ENCODE measurements at places on chromosomes 12 and 14. TPM values are rescaled to one million over a fixed set of nuclear protein-coding genes. Genes with fewer than 3 reads are reported as not detected.

- no peak for DNase-seq
These were observed 6.7 kb downstream of the NR4A1 start for GRCh38 chr12:52057638-52058576.

DNA sequence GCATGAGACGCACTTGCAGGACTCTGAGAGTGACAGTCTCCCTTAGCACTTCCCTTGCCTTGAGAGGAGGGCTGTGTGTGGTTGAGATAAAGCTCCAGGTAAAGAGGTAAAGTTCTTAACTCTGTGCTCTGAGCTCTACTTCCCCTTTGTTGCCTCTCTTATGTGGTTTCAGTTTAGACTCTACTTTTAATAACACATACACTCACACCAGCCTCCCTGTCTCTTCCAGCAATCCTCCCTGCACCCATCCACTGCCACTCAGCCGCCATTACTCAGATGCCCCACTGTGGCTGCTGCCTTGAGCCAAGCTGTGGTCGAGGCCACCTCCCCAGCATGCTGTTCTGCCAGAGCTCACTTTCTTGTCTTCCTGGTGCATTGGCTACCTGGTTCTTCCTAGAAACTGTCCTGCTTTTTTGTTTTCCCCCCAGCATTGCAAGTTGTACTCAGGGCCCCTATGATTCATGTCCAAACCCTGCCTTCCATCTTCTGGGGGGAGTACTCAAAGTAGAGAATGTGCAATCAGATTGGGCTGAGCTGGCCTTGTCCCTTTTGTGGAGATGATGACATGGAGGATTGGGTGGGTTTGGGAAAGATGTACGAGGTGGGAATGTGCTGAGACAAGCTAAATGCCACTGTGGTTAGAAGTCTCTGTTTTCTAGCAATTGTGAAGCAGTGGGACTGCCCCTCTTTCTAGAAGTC is 115.5 kb upstream of the PARP11 start:
- DNase-seq, result no peak

Gene OR4Q3
- not detected for total RNA-seq

Gene C12orf43
- total RNA-seq, result 18.9 TPM

Gene MYH6
- total RNA-seq, result not detected

Measured in SJCRH30 (cell line).